ENCODE measurements at places on chromosomes 4 and X.

DNA sequence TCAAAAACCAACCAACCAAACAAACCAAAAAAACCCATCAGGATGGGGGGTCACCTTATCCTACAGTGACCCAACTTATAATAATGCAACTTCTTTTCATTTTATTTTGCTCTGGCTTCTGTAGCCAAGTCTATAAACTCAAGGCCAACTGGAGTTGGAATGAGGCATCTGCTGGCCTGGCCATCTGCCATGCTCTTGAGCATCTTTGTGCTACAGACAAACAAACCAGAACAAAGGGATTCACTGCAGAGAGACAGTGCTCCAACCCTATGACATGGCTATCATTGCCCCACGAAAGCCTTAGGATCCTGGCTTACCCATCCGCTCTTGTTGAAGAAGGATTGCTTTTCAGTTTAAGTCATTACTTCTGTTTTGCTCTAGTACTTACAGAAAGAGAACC is 49.2 kb upstream of the SCRG1 start:
- no peak for DNase-seq

GRCh38 chrX:131763674-131764073 is 219.8 kb downstream of the OR13H1 start:
- no peak for DNase-seq

GRCh38 chr4:17708992-17709762 is 72.2 kb downstream of the FAM184B start:
- no peak for DNase-seq

DNA sequence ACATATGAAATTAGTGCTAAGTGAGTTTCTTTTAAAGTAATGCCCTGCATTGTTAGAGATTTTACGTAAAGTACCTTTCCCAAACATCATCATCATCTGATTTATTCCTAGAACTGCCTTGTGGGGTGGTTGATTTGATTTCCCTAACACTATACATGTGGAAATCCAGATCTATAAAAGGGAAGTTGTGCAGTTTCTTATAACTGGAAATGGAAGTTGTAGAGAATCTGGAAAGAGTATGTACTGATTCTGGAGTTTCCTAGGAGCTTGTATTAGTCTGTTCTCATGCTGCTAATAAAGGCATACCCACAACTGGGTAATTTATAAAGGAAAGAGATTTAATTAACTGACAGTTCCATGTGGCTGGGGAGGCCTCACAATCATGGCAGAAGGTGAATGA is 47.9 kb downstream of the BMP2K start:
- no peak for DNase-seq

DNA sequence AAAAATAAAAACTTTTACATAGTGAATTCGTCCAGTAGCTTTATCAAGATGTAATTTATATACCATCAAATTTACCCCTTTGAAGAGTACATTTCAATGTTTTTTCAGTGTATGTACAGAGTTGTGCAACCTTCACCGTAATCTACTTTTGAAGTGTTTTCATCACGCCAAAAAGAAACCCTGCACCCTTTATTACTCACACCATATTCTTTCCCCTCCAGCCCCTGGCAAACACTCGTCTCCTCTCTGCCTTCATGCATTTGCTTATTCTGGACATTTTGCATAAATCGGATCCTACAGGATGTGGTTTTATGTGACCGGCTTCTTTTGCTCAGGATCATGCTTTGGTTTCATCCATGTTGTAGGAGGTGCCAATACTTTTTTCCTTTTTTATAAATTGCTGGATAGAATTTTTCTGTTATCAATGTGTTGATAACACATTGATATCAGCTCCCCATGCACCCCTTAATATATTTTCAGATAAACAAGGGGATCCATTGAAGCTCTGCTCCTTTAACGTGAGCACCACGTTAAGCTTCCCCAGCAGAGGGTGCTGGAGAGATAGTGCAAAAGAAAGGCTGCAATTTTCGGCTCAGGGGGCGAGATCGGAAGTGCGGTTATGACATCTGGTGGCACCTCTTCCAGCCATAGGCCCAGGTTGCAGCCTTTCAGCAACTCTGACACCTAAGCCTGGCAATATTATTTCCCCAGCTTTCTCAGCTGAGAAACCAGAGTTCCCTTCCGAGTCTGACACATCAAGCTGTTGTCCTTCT is 100.1 kb upstream of the VCX3B start:
- peak; percentile 2 for DNase-seq

- no peak for DNase-seq
Observed at GRCh38 chr4:144575181-144575580, 70.8 kb upstream of the HHIP start.

DNA sequence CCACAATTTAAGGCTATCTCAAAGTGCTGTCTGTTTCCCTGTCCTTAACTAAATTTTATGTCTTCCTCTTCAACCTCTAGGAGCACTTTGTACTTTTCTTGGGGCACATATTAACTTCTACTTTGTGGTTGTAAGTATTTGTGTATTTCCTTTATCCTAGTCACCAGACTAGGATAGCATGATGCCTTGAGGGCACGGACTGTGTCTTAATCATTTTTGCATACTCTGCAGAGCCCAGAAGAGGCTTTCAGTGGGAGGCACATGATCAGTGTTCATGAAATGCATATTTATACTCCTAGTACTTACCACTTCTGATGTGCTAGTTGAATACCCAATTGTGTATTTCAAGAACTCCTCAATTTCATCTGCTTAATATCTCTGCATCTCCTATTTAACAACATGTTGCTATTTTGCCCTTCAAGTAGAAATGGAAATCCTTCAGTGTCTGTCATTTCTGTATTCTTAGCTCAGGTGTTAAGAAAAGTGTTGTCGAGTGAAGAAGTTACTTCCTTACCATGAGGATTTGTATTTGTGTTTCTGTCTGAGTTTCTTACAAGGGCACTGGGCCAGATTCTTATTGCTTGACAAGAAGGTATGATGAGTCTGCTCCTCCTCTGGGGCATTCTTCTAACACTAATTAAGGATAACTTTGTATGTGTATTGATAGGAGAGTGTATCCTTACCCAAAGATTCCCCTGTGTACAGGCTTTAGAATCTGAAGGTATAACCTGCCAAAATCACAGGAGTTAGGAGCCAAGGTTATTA is 28.3 kb upstream of the PGRMC2 start:
- no peak for DNase-seq

GRCh38 chr4:35182451-35182850 is 1061.9 kb downstream of the ARAP2 start:
- DNase-seq, result no peak

DNA sequence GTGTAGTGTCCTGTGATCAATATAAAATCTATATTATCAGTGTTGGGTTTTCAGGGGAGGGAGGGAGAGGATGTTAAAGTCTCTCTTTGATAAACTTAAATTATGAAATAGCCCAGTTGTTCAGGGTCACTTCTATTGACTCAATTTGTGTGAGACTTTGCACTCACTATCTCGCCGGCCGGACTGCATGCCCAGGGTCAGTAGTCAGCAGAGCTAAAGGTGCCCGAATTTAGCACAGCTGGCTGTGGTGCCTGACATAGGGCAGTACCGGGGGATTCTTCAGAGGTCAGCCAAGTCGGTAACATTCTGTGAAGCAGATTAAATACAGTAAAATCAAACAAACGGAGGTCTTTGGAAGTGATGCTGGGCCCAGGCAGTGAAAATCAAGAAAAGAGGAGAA is 19.2 kb downstream of the GABRQ start:
- no peak for DNase-seq

DNA sequence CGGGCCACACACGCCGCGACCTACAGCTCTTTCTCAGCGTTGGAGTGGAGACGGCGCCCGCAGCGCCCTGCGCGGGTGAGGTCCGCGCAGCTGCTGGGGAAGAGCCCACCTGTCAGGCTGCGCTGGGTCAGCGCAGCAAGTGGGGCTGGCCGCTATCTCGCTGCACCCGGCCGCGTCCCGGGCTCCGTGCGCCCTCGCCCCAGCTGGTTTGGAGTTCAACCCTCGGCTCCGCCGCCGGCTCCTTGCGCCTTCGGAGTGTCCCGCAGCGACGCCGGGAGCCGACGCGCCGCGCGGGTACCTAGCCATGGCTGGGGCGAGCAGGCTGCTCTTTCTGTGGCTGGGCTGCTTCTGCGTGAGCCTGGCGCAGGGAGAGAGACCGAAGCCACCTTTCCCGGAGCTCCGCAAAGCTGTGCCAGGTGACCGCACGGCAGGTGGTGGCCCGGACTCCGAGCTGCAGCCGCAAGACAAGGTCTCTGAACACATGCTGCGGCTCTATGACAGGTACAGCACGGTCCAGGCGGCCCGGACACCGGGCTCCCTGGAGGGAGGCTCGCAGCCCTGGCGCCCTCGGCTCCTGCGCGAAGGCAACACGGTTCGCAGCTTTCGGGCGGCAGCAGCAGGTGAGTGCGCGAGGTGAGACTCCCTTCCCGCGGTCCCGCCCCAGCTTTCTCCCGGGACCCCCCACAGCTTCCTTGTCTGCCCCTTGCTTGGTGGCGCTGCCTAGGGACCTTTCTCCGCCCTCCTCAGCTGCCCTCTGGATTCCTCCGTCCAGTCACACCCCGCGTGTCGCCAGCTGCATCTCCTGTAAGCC is 678 bp downstream of the BMP3 start:
- DNase-seq, result no peak

DNA sequence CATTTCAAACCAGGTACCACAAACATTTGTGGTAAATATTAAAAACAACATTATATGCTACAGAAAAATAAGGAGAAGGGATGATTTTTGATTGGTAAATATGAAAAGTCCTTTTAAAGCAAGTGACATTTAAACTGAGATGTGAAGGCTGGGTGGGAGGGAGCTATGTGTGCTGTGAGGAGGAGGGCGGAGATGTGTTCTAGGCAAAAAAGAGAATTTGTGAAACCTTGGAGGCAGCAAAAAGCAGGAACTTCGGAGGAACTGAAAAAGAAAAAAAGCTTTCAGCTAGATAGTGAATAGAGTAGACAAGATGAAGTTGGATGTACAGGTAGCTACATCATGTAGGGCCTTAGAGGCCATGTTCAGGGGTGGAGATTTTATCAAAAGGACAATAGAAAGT is 10.1 kb upstream of the ARAP2 start:
- DNase-seq, result no peak

GRCh38 chrX:129108936-129109335 is 414.4 kb downstream of the SMARCA1 start:
- DNase-seq, result no peak

DNA sequence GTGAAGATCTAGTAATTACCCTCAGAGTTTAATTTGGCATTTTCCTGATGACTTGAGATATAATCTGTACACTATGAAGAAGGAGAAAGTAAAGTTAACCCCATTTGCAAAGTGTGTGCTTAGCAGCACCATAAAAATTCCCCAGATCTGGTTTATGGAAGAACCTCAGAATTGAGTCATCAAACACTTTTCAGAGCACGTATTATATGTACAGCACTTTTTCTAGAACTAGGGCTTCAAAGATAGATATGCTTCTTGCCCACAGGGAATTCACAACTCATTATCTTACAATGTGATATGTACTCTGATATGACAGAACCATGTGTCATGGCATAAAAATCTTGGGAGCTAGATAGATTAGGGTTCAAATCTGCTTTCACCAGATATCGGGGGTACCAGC is 150.9 kb downstream of the SLC10A7 start:
- DNase-seq, result no peak

- no peak for DNase-seq
Observed at GRCh38 chrX:153689654-153690465, 2.1 kb downstream of the SLC6A8 start.

GRCh38 chr4:82403725-82404124 is 26.5 kb downstream of the HNRNPDL start:
- no peak for DNase-seq

GRCh38 chr4:93775551-93775950 is 53.0 kb upstream of the ATOH1 start:
- DNase-seq, result no peak

DNA sequence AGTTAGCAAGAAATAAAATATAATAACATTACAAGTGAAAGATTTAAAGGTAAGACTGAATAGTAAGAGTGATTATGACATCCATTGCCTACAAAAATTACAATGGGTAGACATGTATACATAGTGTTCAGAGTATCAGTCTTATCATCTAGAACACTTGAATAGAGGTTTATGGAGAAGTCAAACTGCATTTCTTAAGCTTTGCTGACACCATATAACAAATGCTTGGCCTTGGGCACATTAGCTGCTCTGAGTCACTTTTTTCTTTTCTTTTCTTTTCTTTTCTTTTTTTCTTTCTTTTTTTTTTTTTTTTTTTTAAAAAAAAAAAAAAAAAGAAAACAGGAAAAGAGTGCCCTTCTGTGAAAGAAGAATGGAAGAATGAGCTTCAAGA is 220.0 kb downstream of the SPCS3 start:
- DNase-seq, result no peak

DNA sequence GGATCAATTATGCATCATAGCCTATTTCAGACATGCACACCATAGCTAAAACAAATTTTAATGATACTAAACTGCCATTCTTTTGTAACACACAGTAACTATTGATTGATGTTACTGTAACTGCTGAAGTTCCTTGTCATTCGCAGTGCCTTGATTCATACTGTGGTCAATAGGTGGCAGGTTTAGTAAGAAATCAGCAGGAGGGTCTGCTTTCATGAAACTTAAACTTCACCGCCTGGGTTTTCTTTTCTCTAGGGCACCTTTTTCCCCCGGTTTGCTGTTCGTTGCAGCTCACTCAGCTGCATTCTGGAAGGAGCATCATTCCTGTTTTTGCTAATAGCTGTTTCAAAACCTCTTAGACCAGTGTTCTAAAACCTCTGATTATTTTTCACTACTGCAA is 88.1 kb downstream of the RPA4 start:
- DNase-seq, result no peak

DNA sequence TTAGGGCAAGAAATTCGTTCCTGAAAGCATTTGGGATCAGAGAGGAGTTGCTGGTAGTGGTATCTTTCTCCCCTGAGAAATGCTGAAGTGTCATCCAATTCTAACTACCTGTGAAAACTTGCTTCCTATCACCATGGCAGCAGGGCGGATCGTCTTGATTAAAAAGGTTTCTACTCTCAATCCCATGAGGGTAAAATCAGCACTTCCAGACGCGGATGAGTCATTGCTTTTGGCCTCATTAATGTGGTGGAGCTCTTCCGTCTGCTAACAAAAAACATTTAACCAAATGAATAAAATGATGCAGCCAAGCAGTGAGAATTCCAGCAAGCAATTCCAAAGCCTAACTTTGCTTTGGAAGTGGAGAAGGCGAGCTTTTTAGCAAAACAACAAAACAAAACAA is 325.6 kb downstream of the CAMK2D start:
- DNase-seq, result no peak

GRCh38 chr4:184288451-184289178 is 70.9 kb upstream of the ENPP6 start:
- peak; percentile 83 for DNase-seq

DNA sequence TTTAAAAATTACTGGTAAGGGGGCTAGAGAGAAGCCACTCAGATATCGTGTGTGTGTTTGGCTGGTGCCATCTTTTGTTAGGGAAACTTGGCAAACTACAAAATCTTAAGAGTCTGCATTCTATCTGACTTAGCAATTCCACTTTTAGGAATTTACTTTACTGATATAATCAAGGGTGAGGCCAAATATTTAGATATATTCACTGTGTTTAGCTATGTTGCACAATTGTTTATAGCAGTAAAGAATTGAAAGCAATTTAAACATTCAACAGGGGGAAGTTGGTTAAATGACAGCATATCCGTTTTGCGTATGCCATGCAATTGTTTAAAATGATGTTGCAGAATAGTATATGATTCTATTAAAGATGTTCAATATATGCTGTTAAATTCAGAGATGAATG is 6.4 kb upstream of the HERC3 start:
- no peak for DNase-seq

All from T-helper 2 cell (primary cell).